H9 (cell line): ENCODE measurements at places on chromosomes 2 and 18.
A peak's percentile ranks its signal among the peaks of the same experiment; 100 is the strongest.

DNA sequence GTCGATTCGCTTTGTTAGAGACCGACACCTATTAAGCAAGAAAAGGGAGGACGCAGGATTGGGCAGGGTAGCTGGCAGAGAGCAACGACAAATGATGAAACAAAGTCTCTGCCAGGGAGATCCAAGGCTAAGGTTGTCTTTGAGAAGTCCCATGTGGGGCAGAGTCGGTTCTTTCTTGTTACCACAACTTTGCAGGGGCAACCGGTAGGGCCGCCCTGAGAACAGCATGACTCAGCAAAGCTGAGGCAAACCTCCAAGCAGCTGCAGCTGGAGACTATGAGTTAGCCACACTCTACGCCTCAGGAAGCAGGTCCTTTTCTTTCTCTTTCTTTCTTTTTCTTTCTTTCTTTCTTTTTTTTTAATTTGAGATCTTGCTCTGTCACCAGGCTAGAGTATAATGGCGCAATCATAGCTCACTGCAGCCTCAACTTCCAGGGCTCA is 452.3 kb upstream of the ID2 start:
- peak; percentile 61 for DNase-seq

DNA sequence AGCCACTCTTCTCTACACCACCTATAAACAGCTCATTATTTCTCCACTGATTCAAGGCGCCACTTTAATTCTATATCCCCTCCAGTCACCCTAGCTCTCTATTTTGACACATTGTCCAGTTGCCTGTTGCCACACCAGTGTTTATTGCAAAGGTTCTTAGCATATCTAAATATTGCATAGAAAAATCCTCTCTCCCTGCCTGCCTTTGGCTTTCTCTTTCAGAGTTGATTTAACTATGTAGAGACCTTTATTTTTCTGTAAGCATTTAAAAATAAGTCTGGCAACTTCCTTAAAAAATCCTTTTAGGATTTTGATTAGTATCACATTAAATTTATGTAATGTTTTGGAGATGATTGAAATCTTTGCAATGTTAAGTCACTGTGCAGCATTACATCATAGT is 47.9 kb upstream of the B3GNT7 start:
- DNase-seq = no peak

- peak; percentile 2 for DNase-seq
These were observed 57.2 kb downstream of the PDCL3 start for GRCh38 chr2:100619951-100620350.

DNA sequence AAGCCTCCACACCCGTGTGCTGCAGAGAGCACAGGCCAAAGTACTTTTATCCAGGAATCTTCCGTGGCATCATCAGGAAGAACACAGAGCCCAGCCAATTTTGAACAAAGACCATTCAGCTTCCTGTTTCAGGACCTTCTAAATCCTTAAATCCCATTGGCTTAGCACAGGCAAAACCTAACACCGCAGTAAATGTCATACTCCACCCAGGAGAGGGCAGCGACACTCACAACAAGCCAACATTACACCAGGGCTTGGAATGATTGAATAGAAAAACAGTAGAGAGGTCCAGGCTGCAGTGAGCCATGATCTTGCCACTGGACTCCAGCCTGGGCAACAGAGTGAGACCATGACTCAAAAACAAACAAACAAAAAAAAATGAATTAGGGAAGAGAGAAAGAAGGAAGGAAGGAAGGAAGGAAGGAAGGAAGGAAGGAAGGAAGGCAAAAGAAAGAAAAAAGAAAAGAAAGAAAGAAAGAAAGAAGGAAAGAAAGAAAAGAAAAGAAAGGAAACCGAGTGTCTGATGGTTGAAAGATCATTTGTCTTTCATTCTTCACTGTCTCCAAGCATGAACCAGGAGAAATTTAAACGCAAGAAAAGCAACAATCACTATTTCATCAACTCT is 144.6 kb upstream of the SATB2 start:
- peak; percentile 62 for DNase-seq

DNA sequence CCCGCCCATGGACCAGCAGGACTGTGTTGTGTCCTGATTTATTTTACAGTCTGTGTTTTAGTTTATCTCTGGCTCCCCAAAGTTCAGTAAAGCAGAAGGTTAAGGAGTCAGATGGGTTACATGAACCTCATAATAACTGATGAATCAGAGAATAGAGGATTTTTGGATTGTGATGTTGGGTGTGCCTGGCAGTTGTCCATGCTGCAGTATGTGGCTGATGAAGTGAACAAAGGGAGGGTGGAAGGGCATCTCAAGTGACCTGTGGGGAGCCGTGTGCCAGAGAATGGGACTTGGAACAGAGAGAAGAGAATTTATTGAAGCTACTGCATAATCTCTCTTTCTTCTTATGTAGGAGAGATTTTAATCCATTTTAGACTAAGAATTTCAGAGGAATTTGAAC is 145.5 kb downstream of the MAP4K4 start:
- no peak for DNase-seq

GRCh38 chr2:35891936-35892335 is 463.6 kb upstream of the CRIM1 start:
- DNase-seq = no peak

GRCh38 chr2:158477202-158477601 is 20.4 kb downstream of the PKP4 start:
- no peak for DNase-seq

DNA sequence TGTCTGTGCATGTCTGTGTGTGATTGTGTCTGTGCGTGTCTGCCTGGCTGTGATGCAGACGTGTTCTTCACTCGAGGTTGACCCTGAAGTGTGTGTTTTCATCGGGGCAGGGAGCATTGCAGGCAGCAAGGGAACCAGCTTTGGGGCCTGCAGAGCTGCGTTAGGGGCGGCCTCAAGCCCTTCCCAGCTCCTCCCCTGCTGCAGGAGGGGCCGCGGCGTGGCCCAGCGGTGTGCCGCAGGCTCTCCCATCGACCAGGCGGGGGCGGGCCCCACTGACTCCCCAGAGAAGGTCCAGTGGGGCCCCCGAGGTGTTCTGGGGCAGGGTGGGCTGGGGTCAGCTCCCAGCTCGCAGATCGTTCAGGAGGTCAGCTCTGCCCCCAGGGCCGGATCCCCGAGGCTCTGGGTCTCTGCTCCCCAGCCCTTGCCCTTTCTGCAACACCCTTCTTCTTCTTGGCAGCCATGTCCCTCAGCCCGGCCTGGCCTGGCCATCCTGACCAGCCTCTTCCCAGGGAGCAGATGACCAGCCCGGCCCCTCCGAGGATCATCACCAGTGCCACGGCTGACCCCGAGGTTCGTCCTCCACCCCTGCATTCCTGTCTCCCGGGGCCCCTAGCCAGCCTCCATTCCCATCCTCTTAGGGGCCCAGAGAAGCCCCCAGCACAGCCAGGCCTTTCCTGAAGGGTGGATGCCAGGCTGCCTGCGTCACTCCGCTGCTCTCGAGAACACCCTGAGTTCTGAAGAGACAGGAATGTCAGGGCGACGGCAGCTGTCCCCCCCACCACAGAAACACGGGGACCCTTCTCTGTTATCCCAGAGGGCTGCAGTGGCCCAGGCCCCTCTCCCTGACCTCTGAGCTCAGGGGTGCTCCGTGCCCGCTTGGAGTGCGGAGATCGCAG is 11.1 kb upstream of the KLHL30 start:
- no peak for DNase-seq

GRCh38 chr2:200640176-200640575 is 54.4 kb downstream of the AOX1 start:
- DNase-seq = no peak

DNA sequence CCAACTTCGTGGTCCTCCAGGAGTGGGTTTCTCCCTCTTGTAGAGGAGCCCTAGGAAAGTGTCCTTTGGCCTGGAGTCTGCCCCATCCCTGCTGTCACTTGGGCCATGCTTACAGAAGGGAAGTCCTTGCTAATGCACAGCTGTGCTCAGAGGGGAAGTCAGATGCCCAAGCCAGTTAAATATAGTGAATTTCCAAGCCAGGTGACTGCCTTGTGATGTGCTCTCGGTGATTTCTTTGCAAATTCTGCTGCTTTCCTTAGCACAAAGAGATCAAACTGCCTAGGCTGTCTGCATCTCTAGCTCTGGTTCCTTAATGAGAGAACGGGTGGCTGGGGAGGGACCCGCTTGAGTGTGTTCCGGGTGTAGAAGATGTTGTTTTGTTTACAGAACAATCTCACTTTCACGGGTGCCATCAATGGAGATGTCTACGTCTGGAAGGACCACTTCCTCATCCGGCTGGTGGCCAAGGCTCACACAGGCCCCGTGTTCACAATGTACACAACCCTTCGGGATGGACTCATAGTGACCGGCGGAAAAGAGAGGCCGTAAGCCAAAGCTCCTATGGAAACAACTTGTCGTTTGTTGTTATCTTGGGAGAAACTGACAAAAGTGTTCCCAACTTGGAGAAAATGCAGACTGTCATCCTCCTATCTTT is 91.4 kb downstream of the RTN4 start:
- no peak for DNase-seq

GRCh38 chr2:235826826-235827225 is 333.0 kb downstream of the AGAP1 start:
- DNase-seq = no peak

GRCh38 chr18:11909061-11909455 is 941 bp upstream of the MPPE1 start:
- no peak for DNase-seq

GRCh38 chr2:210445116-210445707 is 31.3 kb downstream of the LANCL1 start:
- no peak for DNase-seq

- DNase-seq = no peak
These were observed 220.1 kb upstream of the PIK3C3 start for GRCh38 chr18:41734917-41735316.

DNA sequence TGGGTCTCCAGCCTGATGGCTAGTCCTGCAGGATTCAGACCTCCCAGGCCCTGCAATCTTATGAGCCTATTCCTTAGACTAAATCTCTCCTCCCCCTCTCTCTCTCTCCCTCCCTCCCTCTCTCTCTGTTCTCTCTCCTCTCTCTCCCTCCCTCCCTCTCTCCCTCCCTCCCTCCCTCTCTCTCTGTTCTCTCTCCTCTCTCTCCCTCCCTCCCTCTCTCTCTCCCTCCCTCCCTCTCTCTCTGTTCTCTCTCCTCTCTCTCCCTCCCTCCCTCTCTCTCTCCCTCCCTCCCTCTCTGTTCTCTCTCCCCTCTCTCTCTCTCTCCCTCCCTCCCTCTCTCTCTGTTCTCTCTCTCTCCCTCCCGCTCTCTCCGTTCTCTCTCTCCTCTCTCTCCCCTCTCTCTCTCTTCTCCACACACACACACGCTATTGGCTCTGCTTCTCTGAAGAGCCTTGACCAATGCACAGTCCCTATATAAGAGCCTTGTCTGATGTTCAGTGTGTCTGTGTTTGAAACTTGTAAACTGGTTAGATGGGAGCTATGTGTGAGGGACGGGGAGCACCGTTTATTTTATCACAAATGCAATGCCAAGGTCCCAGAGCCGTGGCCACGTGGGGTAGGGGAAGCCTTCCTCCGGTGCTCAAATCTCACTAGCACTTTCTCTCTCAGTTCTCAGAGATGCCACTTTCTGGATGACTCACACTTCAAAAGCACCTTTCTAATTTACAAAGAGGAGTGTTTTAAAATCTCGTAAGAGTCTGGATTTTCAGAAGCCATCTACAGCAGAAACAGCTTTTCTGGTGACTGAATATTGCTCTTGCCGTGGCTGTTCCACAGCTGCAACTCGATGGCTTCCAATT is 9.4 kb upstream of the PRLH start:
- no peak for DNase-seq

GRCh38 chr2:190318931-190319554 is 583 bp downstream of the HIBCH start:
- no peak for DNase-seq

- DNase-seq = no peak
These were observed 113.4 kb downstream of the ANTXR1 start for GRCh38 chr2:69126341-69126740.
